Stimulated activated CD4-positive, alpha-beta T cell treated with anti-CD3 and anti-CD28 coated beads, Interleukin-15, amount 100 ng/mL, for 1 hour (primary cell): ENCODE measurements at places on chromosomes 1 and 21.

DNA sequence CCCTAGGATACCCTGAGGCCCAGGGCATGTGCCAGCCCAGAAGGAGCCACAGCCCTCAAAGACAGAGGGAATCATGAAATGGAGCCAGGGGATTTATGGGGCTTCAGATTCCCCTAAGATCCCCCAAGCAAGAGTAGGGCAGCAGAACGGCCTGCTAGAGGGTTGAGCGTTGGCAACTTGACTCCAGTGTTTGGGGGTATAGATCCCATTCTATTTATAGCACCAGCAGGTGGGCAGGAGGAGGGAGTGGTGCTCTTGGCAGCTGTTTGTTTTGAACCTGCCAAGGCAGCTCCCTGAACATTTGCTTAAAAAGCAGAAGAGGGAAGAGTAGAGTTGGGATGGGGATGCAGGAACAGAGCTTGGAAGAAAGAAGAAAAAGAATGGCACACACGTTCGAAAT lies 33.7 kb downstream of the GLUL start:
- no peak for DNase-seq

DNA sequence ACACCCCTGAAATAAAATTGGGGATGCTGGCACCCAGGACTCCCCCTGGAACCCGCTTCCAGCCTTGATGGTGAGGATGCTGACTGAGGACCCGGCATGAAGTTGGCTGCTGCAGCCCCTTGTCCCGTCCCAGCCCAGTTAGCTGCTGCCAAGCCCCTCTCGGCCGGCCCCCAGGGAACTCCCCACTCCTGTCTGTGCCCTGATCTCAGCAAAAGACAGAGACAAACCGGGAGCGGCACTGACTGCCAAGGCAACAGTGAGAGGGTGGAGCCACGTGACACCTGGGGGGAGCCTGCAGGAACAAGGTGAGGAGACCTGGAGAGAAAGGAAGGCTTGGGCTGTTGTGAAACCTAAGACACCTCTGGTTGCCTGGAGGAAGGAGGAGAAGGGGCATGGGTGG lies 24.7 kb downstream of the CASZ1 start:
- no peak for DNase-seq

GRCh38 chr1:228364706-228365213 lies 41.9 kb downstream of the TRIM11 start:
- no peak for DNase-seq

DNA sequence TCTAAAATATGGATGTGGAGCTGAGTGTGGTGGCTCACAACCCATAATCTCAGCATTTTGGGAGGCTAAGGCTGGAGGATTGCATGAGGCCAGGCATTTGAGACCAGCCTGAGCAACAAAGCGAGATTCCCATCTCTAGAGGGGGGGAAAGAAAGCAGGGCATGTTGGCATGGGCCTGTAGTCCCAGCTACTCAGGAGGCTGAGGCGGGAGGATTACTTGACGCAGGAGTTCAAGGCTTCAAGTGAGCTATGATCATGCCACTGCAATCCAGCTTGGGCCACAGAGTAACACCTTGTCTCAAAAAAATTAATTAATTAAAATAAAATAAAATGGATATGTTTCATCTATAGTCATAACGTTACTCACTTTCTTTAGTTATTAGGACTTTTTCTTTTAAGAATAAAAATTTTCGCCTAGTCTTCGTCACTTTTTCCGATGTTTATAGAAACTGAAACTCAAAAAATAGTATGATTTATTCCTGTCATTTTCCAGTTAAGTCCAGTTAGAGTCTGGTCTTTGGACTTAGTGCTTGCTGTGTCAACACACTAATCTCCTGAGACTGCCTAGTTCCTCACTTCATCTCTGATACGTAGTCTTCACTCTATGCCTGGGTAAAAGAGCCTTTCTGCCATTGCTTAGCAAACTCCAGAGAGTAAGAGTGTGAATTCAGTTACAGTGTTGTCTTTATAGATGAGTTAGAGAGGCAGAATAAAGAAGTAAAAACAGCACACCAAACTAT lies 28.0 kb downstream of the IARS2 start:
- DNase-seq = no peak

DNA sequence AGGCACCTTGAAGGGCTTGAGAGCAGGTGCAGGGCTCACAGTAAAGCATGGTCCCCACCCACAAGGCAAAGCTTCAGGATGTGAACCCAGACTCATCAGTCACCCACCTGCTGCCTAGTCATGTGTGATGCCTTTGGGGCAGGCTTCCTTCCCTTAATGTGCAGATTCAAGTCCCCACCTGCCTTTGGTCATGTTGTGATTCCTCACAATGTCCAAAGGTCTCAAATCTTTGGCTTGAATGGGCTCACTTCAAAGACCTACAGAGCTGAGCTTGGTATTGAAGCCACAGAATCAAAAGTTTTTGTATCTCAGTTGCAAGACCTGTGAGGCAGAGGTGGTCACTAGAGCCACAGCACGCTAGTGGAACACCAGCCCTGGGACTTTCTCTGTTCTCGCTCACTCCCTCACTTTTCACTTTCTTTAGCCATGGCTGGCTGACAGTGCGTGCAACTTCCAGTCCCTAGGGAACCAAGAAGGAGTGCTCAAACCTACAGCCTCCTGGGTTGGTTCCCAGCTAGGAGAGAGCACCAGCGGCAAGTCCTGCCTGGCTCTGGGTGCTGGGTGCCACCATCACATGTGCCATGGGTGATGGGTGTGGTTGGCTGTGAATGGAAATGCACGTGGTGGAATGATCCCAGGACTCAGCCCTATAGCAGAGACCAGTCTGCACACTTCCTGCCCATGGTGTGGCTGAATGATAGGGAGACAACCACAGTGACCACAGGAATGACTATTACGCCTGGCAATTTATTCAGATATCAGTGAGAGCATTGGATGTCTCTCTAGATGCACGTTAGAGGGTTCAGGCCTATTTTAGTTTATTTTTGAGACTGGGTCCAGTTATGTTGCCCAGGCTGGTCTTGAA lies 26.4 kb upstream of the CLIC6 start:
- no peak for DNase-seq

DNA sequence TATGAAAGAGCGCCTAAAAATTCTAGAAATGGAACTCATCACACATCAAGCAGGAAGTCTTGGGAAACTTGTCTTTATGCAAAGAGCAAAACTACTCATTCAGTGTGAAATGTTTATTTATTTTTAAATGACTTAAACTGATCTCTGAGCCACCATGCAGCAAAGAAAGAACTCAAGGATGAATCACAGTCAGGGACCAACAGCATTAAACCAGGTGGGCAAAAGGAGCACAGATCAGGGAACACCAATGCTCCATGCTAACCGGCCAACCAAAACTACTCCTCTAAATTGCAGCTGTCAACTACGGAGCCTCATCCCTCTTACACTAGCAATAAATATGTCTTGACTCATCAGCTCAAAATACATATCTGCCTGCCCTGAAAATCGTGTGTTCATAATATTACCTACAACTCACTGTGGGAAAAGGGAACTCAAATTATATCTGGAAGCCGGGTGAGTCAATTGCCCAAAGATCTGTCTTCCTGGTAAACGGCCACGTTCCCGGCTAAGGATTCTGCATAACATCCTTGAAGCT lies 129.2 kb downstream of the PTPN14 start:
- no peak for DNase-seq

DNA sequence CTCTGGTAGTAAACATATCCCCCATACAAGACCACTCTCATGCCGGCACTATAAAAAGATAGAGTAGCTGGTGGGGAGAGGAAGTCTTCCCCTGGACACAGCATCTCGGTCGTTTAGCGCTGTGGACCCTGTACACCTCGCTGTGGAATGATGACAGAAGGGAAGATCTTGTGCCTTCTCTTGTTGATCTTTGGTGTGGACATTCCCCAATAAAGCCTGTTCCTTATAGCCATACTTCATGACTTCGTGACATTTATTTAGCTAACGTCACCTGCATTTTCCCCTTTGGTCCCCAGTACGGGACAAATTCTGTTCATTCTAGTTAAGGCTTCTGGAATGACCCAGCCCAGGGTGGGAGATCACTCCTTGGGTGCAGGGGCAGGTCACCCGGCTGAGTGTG lies 24.9 kb upstream of the MAP10 start:
- no peak for DNase-seq

DNA sequence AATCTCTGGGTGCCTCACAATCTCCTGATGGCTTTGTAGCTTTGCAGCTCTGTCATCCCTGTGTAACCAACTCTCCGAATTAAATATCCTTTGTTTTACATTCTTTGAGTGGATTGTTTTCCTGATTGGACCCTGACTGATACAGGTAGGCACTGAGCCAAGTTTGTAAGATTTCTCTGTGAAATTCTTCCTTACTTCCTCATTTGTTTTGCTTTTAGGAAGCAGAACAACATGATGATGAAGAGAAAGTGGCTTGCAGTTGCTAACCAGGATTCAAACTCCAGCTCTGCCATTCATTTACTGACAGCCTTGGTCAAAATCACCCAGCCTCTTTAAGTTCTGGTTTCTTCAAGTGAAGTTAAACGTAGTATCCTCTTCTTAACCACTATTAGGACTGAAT lies 452.3 kb downstream of the OMA1 start:
- DNase-seq = no peak

- DNase-seq = no peak
These were observed 41.6 kb downstream of the LAMC2 start for GRCh38 chr1:183227422-183228346.

GRCh38 chr1:233725423-233725822 lies 111.5 kb downstream of the KCNK1 start:
- no peak for DNase-seq
